IMR-90 (cell line): ENCODE measurements at places on chromosomes 13 and 19.

- H3K36me3 ChIP-seq, result no peaks in the 10 kb centered on the region
- no peak for DNase-seq
- H3K27me3 ChIP-seq, result peaks cover 17% of the 10 kb centered on the region; the same call in 1 of the 2 replicates
Measured at GRCh38 chr13:22240716-22241115, 569.8 kb downstream of the FGF9 start.

- no peaks in the 10 kb centered on the region for H3K36me3 ChIP-seq
- no peak overlapping the region for H3K27ac ChIP-seq
- no peaks in the 10 kb centered on the region for H3K4me1 ChIP-seq
- no peak overlapping the region for H3K4me3 ChIP-seq
- DNase-seq, result no peak
- no peaks in the 10 kb centered on the region for H3K27me3 ChIP-seq
Measured at GRCh38 chr13:65826657-65827056, 1403.5 kb downstream of the PCDH9 start.

DNA sequence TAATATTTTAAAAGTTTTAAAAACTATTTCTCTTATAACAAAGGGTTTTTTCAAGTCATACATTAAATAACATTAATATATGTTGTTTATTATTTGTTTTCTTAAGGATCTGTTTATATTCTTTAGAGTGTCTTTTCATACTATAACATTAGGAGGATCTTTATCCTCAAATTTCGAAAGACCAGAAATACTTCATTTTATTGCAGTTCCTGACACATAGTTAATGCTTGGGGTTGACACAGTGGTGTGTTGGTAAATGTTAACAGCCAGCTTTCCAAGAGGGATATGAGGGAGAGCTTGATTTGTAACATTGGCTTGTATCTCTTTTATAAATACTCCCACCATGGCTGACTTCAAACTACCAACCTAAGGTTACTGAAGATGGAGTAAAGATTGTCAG is 126.6 kb upstream of the KLF5 start:
- no peak overlapping the region for H3K27ac ChIP-seq
- no peak overlapping the region for H3K4me3 ChIP-seq
- H3K36me3 ChIP-seq, result 0 out of 2 replicates have a peak, but pooled peaks cover 4% of the 10 kb centered on the region
- DNase-seq, result no peak

- no peak for DNase-seq
- no peak overlapping the region for H3K4me3 ChIP-seq
- no peaks in the 10 kb centered on the region for H3K4me1 ChIP-seq
- no peak overlapping the region for H3K27ac ChIP-seq
Measured at GRCh38 chr13:68715651-68716050, 1392.0 kb upstream of the ATXN8OS start.

GRCh38 chr13:110132225-110132982 is 174.6 kb downstream of the COL4A1 start:
- H3K4me3 ChIP-seq, result no peak overlapping the region
- DNase-seq, result peak; percentile 50
- H3K27ac ChIP-seq, result no peak overlapping the region
- no peaks in the 10 kb centered on the region for H3K36me3 ChIP-seq
- peaks cover 7% of the 10 kb centered on the region for H3K4me1 ChIP-seq

DNA sequence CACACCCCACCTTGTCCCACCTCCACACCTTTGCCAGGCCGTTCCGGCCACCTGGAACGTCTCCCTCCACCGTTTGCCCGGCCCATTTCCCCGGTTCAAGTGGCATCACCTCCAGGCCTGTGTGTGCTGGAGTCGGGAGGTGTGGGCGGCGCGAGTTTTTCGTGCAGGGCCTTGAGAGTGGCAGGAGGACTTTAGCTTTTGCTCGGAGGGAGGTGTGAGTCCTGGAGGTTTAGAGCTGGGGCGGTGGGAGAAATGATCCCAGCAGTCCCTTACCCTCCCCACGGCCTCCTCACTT is 4.3 kb upstream of the PALM start:
- peaks cover 5% of the 10 kb centered on the region; the same call in 1 of the 2 replicates for H3K27me3 ChIP-seq
- peaks cover 5% of the 10 kb centered on the region; the same call in 1 of the 2 replicates for H3K4me1 ChIP-seq
- no peak overlapping the region for H3K27ac ChIP-seq
- H3K4me3 ChIP-seq, result no peak overlapping the region

DNA sequence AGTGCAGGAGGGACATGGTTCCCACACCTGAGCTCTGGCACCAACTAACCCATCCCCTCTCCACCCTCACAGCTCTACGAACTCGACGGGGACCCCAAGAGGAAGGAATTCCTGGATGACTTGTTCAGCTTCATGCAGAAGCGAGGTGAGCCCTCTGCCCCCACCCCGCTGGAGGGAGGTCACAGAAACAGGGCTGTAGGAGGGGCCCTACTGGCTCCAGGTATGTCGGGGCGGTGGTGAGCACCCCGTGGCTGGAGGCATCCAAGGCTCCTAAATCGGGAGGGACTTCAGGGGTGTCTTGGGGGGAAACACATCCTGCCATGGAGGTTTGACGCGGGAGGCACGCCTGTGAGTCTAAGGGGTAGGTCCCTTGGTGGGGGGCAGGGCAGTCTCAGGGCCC is 24.1 kb upstream of the WDR18 start:
- no peak for DNase-seq
- H3K4me3 ChIP-seq, result no peak overlapping the region
- H3K27ac ChIP-seq, result no peak overlapping the region
- H3K27me3 ChIP-seq, result no peaks in the 10 kb centered on the region

GRCh38 chr13:24745861-24746617 is 17.9 kb upstream of the RNF17 start:
- no peak for DNase-seq
- no peaks in the 10 kb centered on the region for H3K4me1 ChIP-seq
- no peak overlapping the region for H3K4me3 ChIP-seq

GRCh38 chr13:22187329-22187728 is 516.5 kb downstream of the FGF9 start:
- H3K4me1 ChIP-seq, result no peaks in the 10 kb centered on the region
- peak; percentile 11 for DNase-seq
- H3K27ac ChIP-seq, result no peak overlapping the region
- no peaks in the 10 kb centered on the region for H3K36me3 ChIP-seq
- no peak overlapping the region for H3K4me3 ChIP-seq

- peaks cover 48% of the 10 kb centered on the region for H3K27me3 ChIP-seq
- H3K27ac ChIP-seq, result no peak overlapping the region
- DNase-seq, result peak; percentile 73
- no peak overlapping the region for H3K4me3 ChIP-seq
Measured at GRCh38 chr19:39502640-39503417, 4.1 kb downstream of the DLL3 start.

DNA sequence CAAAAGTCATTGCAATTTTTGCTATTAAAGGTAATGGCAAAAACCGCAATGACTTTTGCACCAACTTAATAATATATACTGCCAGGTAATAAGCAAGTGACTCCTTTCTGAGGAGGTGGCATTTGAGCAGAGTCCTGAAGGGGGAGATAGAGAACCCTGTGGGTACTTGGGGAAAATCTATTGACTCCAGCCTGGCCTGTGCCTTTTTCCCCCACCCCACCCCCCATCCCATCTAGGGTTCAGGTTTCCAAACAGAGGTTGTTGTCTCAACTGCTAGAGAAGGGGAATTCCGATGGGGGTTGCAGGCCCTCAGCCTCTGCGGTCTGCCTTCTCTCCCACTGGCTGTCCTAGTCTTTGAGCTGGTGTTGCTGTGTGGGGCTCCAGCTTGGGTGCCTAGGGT is 11.5 kb downstream of the S1PR2 start:
- DNase-seq, result peak; percentile 89
- H3K27ac ChIP-seq, result peak overlapping the region; percentile 7; the same call in 1 of the 2 replicates
- H3K4me3 ChIP-seq, result no peak overlapping the region
- peaks cover 5% of the 10 kb centered on the region for H3K4me1 ChIP-seq

- H3K36me3 ChIP-seq, result peaks cover 25% of the 10 kb centered on the region
- H3K4me1 ChIP-seq, result no peaks in the 10 kb centered on the region
- H3K27me3 ChIP-seq, result no peaks in the 10 kb centered on the region
- DNase-seq, result no peak
- H3K4me3 ChIP-seq, result no peak overlapping the region
Measured at GRCh38 chr13:24887759-24888158, 123.8 kb downstream of the RNF17 start.

DNA sequence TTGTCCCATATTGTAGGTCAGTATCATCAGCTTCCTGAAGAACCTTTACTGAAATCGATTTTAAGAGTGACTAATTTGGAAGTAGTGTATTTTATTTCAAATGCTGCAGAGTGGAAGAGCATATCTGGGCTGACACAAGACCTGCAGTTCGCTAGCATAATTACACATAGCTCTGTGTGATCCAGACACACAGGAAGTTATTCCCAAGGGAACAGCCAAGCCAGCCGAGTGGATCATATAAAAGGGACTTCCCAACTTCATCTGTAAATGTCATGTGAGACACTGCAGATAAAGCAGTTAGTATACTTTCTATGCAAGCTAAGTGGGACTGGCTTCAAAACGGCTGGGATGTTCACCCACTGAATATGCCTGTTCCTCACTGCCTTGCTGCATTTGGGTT is 760.4 kb downstream of the SLITRK1 start:
- H3K36me3 ChIP-seq, result no peaks in the 10 kb centered on the region
- peak; percentile 36 for DNase-seq
- no peaks in the 10 kb centered on the region for H3K27me3 ChIP-seq

- peak; percentile 15 for DNase-seq
- no peak overlapping the region for H3K4me3 ChIP-seq
- no peak overlapping the region for H3K27ac ChIP-seq
- H3K4me1 ChIP-seq, result peaks cover 6% of the 10 kb centered on the region
- H3K27me3 ChIP-seq, result no peaks in the 10 kb centered on the region
- H3K36me3 ChIP-seq, result no peaks in the 10 kb centered on the region; the same call in 1 of the 2 replicates
Measured at GRCh38 chr13:107277911-107278310, 710.0 kb upstream of the ARGLU1 start.

GRCh38 chr13:113161433-113161832 is 3.0 kb downstream of the PROZ start:
- H3K27ac ChIP-seq, result no peak overlapping the region
- no peak overlapping the region for H3K4me3 ChIP-seq
- no peaks in the 10 kb centered on the region for H3K27me3 ChIP-seq
- H3K4me1 ChIP-seq, result peaks cover 6% of the 10 kb centered on the region
- DNase-seq, result no peak
- H3K36me3 ChIP-seq, result no peaks in the 10 kb centered on the region

DNA sequence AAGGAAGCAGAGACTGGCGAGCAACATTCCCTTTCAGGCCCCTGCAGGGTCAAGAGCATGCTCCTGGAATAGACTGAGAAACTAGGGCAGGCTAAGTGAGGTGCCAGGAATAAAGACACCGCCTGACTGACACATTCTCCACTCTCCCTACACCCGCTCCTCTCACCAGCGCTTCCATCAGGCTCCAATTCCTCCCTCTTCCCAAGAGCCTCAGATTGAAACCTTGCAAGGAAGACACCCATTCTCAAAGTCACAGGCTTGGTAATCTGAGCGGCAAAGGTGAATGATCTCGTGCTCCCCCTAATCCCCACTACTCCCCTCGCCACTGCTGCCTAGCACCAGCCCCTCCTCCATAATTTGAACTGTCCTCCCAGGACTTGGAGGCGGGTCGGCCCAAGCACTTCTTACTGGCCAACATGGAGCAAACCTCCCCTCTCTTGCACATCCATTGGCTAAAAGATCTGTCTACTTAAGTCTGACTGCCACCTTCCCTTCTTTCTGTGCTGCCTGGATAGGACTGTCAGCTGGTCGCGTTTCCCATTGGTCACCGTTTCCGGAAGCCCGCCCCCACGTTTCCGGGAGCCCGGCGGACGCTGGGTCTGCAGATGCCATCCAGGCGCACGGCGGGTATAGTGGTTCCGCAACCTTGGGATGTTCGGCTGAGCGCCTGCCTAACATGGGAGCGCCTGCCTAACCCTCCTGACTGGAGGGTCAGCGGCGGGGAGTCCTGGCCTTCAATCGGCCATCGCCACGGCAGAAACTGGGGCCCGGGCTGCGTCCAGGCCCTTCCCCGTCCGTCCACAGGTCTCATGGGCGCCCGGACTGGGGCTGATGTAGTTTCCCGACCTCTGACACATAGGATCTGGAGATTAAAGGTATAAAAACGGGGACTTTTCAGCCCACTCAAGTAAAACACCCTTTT is 33.6 kb downstream of the ZNF383 start:
- no peaks in the 10 kb centered on the region for H3K27me3 ChIP-seq
- H3K4me1 ChIP-seq, result no peaks in the 10 kb centered on the region
- peak overlapping the region; percentile 76 for H3K4me3 ChIP-seq
- H3K27ac ChIP-seq, result peak overlapping the region; percentile 38; the same call in 1 of the 2 replicates
- peak; percentile 97 for DNase-seq

GRCh38 chr19:34504273-34504808 is 22.8 kb downstream of the WTIP start:
- no peak overlapping the region for H3K4me3 ChIP-seq
- no peak for DNase-seq
- H3K4me1 ChIP-seq, result peaks cover 7% of the 10 kb centered on the region; the same call in 1 of the 2 replicates
- no peaks in the 10 kb centered on the region for H3K27me3 ChIP-seq

DNA sequence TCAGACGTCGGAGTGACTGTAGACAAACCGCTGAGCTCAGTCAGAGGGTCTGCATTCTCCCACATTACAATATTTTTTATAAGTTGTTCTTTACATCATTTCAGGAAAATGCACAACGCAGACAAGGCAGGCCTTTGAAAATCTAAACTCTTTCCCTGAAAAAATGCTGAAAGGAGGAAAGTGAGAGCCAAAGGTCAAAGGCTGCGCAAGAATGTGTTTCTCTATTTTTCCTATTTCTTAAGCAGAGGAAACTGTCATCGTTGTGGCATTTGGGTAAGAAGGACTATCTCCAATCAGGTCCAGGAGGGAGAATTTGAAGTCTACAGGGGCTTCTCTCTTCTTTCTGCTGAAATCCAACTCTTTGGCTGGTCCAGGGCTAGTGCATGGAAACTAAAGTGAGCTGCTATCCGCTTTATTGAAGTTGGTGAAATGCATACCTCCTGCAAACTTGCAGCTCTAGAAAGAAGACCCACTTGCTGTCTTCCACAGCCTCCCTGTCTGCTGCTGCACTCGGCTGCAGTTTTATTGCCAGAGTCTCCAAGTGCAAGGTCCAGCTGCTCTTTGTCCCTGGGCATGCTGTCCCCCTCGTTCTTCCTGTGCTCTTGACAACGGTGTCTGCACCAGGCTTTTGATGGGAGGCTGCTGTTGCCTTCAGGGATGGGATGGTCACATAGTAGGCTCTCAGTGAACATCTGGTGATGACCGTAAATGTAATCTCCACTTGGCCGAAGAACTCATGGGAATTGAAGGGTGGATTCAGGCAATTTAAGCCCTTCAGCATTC is 31.2 kb downstream of the ZNF536 start:
- no peak for DNase-seq
- no peaks in the 10 kb centered on the region for H3K36me3 ChIP-seq
- H3K27ac ChIP-seq, result no peak overlapping the region
- H3K27me3 ChIP-seq, result no peaks in the 10 kb centered on the region

DNA sequence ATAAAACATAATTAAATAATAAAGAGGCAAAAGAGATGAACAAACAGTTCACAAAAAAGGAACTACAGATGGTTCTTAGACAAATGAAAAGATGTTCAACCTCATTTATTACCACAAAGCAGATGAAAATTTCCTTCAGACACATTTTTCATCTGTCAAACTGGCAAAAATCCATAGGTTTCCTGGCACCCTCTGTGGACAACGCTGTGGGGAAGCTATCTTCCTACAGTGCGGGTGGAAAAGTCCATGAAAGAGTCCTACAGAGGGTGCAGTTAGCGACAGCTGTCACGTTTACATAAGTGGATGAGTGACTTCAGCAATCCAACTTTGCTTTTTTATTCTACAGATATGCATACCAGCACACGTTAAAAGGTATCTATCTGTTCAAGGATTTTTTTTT is 30.3 kb upstream of the PDCD5 start:
- peaks cover 3% of the 10 kb centered on the region; the same call in 1 of the 2 replicates for H3K27me3 ChIP-seq
- no peak overlapping the region for H3K4me3 ChIP-seq
- no peaks in the 10 kb centered on the region for H3K4me1 ChIP-seq
